ENCODE measurements at places on chromosomes 11 and 22.

GRCh38 chr11:28966951-28967350 is 858.8 kb downstream of the METTL15 start:
- no peak for DNase-seq

GRCh38 chr11:120346233-120346632 is 10.0 kb downstream of the ARHGEF12 start:
- DNase-seq, result no peak

GRCh38 chr11:66686100-66686785 is 8.6 kb upstream of the RBM4B start:
- no peak for DNase-seq

DNA sequence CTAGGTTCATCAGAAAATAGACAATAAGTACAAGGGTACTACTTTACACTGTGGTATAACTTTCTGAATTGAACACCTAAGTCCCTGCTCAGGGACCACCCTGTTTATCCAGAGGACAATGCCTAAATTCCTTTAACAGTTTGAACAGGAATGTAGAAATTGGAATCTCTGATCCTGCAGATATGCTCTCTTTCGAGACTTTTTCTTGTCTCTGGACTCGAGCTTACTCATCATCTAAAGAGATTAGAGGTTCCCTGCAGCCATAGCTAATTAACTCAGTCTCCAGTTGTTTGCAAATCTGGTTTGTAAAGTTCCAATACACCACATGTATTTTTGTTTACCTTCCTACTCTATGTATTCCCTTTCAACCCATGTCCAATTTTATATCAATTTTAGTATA is 1.0 kb downstream of the HOATZ start:
- no peak for DNase-seq

GRCh38 chr11:106087815-106088435 is 10.5 kb downstream of the AASDHPPT start:
- DNase-seq, result peak; percentile 5

DNA sequence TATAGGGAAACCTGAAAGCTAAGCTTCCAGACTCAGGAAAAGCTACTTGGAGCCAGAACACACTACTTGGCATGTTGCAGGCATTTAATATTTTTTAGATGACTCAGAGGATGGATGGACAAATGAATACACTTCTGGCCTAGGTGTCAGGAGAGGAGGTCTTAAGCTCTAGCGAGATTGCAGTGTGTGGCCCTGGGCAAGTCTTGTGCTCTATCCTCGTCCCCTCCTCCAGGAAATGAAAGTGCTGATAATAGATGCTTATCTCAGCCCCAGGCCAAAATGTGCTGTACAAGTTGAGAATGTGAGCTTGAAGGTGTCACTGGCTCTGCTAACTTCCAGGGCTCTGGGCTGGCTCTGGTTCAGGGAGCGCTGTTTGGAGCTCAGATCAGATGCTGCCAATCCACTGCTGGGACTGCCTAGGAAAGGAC is 136.3 kb downstream of the PKNOX2 start:
- peak; percentile 16 for DNase-seq

GRCh38 chr22:49923445-49923844 is 5.0 kb downstream of the CRELD2 start:
- no peak for DNase-seq

DNA sequence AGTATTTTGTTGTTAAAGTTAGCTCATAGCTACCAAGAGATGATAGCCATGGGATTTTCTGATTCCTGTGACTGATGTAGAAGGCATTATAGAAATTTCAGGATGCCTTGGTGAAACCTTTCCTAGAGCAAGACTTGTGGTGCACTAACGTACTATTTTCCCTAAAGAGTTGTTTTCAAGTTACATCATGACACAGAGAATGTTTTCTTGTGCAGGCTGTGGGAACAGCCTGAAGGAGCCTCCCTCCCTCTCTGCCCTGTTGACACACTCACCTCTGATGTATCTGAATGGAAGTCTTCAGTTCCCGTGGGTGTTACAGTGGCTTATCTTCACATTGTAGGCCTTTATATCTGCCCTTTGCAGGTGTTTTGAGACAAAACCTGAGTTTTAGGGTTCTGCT is 121.6 kb downstream of the LDLRAD3 start:
- DNase-seq, result no peak

GRCh38 chr11:28296426-28296825 is 188.2 kb downstream of the METTL15 start:
- no peak for DNase-seq

DNA sequence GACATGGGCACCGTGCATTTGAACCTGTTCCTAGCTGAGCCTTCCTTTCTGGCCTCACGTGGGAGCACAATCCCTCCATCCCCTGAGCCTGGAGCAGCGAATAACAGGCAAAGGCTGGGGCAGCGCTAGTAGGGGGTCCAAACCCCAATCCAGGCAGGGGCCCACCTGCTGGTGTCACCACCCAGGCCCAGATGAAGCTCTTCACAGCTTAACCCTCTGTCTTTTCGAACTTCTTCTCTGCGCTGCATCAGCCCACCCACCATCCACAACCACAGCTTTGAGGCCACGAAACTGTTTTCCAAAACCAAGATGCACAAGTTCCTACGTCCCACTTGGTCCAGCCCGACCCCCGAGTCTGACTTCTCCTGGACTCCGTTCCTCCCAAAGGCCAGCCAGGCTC is 11.5 kb downstream of the KCNC1 start:
- no peak for DNase-seq

DNA sequence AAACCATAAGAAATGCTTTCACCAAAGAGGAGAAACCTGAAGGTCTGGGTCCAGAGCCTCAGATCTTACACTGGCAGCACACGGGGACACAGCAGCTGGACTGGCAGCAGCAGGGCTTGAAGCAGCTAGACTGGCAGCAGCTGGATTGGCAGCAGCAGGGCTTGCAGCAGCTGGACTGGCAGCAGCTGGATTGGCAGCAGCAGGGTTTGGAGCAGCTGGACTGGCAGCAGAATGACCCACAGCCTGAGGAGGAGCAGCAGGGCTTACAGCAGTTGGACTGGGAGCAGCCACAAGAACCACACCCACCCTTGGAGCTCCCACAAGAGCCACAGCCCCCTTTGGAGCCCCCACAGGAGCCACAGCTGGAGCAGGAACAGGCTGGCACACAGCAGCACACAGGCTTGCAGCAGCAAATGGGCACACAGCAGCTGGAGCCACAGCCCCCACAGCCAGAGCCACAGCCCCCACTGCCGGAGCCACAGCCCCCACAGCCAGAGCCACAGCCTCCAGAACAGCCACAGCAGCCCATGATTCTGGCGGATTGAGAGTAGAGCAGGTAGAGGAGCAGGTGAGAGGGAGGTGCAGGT is at the start of gene KRTAP5-11:
KRTAP5-11 (minus strand) TSS at position 567 of the 587 bp plus-strand sequence; CDS start at position 529, 38 bp downstream.
- no peak for DNase-seq

DNA sequence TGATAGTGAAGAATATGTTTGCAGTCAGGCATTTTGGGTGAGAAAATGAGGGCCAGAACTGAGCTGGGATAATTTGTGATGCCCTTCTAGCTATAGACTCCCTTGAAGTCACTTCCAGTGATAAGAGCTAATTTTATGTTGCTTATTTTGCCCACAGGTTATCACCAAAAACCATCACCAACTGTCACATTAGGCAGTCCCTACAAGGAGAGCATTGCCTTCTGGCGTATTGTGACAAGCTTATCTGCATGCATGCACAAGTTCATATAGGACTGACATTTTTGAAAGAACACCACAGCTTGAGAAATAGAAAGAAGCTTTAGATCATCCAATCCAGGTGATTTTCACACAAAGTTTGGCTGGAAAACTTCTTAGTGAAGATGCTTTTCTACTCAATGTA is 735.3 kb upstream of the RAG2 start:
- DNase-seq, result no peak

GRCh38 chr22:47055921-47056320 is 293.5 kb downstream of the TBC1D22A start:
- DNase-seq, result no peak

- peak; percentile 88 for DNase-seq
Observed at GRCh38 chr11:117669062-117669461, 128.0 kb downstream of the DSCAML1 start.

DNA sequence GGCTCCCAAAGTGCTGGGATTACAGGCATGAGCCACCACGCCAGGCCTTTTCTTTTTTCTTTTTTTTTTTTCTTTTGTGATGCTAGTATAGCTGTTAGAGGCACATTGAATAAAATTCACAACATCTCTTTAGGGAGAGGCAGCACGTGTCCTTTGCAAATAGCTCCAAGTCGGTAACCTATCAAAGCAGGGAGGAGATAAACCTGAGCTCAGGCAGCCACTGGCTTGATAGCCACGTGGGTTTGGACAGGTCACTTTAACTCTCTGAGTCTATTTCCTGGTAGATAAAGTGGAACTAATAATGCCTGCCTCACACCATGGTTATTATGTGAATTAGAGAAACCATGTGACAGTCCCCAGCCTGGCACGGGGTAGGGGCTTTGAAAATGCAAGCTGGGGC is 43.1 kb upstream of the ATXN10 start:
- DNase-seq, result peak; percentile 9

DNA sequence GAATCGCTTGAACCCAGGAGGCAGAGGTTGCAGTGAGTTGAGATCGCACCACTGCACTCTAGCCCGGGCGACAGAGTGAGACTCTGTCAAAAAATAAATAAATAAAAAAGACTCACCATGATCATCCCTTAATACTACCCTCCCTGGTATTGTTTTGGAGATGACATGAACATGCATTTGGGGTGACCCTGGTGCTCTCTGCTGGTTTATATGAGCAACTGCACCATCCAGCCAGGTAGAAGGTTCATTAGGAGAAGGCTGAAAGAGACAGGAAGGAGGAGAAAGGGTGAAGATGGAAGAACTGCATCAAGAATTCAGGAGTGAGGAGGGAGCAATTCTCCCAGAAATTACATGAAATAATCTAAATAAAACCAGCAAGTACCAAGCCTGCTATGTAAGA is 37.8 kb downstream of the SLC5A1 start:
- DNase-seq, result no peak

DNA sequence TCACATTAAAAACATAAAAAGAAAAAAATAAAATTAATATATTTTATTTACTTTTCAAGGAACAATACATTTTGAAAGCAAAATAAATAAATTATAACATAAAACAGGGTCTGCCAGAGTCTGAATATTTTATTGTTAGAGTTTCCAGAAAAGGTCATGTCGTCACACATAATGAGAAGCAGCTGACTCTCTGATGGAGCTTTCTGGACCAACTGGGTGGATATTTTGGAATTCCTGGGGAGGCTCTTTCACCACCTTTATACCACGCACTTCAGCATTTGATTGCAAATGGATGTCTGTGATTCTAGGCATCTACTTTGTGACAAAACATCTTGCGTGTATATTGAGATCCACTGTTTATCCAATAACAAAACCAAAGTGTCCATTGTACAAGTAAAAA is 455.0 kb upstream of the CCDC179 start:
- no peak for DNase-seq

GRCh38 chr22:33921525-33922348 is 1.5 kb upstream of the LARGE1 start:
- peak; percentile 48 for DNase-seq

- DNase-seq, result no peak
Observed at GRCh38 chr11:46537121-46537520, 56.7 kb downstream of the AMBRA1 start.

- no peak for DNase-seq
Observed at GRCh38 chr22:30553971-30554370, 7.4 kb upstream of the SEC14L6 start.

- no peak for DNase-seq
Observed at GRCh38 chr11:110856996-110857812, 145.0 kb upstream of the ARHGAP20 start.

DNA sequence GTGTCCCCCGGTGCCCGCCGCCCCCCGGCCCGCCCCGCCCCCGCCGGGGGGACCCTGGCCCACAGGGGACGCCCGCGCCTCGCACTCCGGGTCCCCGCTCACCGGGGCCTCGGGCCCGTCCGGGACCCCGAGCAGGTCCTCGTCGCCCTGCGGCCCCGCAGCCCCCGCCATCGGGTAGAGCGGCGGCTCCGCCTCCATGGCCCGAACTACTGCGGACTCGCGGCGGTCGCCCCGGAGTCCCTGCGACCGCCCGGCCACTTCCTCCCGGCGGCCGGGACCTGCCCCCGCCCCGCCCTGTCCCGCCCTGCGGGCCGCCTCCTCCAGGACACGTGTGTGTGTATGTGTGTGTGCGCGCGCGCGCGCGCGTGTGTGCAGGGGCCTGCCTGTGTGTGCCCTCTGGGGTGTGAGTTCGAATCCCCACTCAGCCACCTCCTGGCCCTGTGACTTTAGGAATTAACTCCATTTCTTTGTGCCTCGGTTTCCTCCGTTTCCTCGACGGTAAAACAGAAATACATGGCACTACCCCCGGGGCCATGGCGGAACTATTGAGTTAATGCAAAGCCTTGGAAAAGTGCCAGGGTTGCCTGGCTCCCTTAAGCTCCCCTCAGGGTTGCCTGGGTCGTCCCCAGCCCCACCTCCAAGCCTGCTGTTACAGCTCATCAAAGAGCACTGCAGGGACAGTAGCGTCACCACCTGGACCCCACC is at the start of gene UNC93B1:
UNC93B1 (minus strand) TSS at position 252 of the 705 bp plus-strand sequence; CDS start at position 198, 54 bp downstream.
- DNase-seq, result peak; percentile 50

DNA sequence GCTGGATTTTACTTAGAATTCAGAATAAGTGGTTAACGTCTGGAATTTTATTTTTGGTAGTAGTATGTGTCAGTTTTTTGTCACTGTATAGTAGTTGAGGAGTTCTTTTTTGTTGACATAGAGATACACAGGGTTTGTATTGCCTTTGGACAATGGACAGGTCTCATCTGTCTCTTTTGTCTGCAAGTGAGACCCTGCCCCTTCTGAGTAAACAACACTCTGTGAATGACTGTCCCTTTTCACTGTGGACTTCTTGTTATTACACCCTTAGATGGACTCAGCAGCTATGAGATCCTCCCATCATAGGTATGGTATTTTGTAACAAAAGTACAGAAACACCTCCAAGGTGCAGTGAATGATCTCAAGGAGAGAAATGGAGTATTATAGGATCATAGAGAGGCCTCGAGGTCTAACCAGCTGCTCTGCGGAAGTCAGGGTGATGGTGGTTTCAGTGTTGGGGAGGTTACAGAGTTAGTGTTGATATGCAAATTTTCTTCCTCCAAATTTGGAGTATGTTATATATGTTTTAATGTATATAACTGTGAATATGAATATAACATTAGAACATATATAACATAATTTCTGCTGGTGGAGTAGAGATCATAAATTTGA is 7.8 kb downstream of the PPP6R3 start:
- no peak for DNase-seq

DNA sequence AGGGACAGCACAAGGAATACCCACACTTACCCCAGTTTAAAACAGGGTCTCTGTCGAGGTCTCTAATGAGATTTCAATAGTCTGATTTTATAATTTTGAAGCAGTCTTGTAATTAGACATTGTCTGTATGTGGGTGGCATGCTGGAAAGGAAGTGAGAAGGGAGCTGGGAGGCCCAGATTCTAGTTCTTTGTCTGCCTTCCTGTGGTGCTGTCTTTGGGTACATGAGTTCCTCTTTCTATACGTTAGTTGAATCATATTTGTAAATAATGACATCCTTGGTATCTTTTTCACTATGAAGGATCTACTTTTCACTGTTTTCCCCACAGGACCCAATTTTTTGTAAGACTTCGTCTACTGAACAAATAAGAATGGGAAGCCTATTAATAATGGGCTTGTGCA is 42.0 kb upstream of the TENM4 start:
- DNase-seq, result no peak
